ENCODE measurements at places on chromosomes 5 and 9. TPM values are rescaled to one million over a fixed set of nuclear protein-coding genes. Genes with fewer than 3 reads are reported as not detected.

LCP2 gene
- 244 TPM for total RNA-seq

DYNC2I2 gene
- total RNA-seq: 56.9 TPM

NDUFA8 gene
- total RNA-seq: 50.7 TPM

DPM2 gene
- 74.8 TPM for total RNA-seq

IDNK gene
- total RNA-seq: 5.2 TPM

GDNF gene
- not detected for total RNA-seq
